ENCODE measurements at places on chromosomes 16 and 17. TPM values are rescaled to one million over a fixed set of nuclear protein-coding genes. Genes with fewer than 3 reads are reported as not detected.

The KRT39 gene
- total RNA-seq = not detected

DNA sequence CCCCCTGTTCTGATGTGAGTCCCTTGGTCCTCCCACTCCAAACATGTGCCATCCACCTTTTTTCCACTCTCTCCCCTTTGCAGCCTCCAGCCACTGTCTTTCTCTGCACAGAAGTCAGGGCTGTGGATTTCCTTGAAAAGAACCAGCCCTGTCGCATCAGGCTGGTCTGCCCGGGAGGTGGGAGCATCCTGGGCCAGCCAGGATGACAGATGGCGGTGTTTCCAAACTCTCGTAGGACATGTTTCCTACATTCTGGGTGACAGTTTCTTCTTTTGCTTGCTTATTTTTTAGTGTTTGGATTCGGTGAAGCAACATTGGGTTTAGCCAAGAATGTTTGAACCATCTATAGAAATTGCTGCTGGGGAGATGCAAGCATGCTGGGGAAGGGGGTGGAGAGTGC is 100.8 kb downstream of the CCDC182 start:
- no peak for DNase-seq

DNA sequence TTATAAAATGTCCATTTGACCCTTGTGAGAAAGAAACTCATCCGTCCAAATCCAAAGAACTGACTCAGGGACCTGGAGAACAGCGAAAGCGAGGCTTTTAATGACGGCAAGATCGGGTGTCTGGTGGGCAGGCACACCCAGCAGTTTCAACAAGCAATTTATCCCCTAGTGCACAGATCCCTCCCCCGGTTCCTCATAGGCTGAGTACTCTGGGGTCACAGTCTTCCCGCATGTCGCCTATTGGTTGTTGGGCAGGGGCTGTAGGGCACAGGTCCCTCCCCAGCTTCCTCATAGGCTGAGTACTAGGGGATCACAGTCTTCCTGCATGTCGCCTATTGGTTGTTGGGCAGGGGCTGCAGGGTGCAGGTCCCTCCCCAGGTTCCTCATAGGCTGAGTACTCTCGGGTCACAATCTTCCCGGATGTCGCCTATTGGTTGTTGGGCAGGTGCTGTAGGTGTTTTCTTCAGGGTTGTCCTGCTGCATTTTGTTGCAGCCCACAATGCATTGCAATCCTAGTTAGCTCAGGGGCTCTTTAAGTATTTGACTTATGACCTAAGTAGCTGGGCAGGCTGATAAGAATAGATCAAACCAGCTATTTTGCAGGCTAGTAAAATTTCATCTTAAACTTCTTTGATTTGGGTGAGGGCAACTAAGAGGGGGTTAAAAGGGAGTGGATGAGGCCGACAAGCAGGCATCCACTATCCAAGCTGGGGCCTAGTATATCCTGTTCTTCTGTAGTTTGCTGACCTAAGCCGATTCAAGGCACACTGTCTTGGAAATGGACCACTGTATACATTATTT is 3.6 kb upstream of the UTS2R start:
- peak; percentile 82 for DNase-seq

DNA sequence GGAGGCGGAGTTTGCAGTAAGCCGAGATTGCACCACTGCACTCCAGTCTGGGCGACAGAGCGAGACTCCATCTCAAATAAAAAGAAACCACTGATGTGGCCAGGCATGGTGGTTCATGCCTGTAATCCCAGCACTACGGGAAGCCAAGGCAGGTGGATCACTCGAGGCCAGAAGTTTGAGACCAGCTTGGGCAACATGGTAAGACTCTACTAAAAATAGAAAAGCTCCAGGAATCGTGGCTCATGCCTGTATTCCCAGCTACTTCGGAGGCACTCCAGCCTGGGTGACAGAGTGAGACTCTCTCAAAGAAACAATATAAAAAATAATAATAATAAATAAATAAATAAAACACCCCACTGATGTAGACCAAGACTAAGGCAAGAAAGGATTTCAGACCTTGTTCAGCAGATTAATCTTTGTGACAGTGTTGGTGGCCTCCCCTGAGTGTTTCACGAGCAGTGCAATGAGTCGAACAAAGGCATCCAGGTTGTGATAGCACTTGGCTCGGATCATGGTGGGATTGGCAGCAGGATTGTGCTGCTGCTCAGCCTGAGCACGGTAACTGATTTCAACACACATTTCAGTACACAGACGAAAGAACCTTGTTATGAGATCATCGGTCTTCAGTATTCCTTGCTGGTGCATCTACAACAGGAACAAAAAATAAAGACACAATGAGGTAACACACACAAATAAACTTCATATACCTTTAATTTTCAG is 18.6 kb downstream of the SETD6 start:
- DNase-seq = no peak
